ENCODE measurements at places on chromosomes 1 and 21.
A peak's percentile ranks its signal among the peaks of the same experiment; 100 is the strongest.

- no peak for DNase-seq
Observed at GRCh38 chr1:223720971-223721591, 8.7 kb downstream of the CAPN2 start.

- DNase-seq = no peak
Observed at GRCh38 chr1:184615301-184615700, 139.4 kb downstream of the EDEM3 start.

DNA sequence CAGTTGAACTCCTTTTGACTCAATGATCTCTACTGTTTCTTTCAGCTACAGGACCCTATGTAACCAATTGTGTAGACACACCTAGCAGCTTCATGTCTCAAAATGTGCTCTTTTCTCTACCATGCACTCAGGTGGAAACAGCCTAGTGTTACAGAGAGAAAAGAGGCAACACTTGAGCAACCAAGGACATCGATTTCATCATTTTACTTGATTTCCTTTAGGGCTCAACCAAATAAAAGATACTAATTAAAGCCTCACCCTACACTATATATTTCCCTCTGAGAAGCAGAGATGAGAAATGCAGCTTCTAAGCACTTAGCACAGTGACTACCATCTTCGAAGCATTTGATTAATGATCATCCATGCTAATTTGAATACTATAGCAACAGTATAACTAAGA lies 55.1 kb downstream of the PTGER3 start:
- no peak for DNase-seq

- DNase-seq = no peak
Observed at GRCh38 chr1:29805896-29806160, 569.5 kb downstream of the PTPRU start.

- DNase-seq = peak; percentile 13
Observed at GRCh38 chr1:66446261-66447001, 87.5 kb upstream of the SGIP1 start.

GRCh38 chr21:27569831-27570230 lies 602.9 kb upstream of the ADAMTS5 start:
- DNase-seq = no peak

GRCh38 chr1:244341455-244342450 lies 110.0 kb downstream of the ADSS2 start:
- peak; percentile 17 for DNase-seq

DNA sequence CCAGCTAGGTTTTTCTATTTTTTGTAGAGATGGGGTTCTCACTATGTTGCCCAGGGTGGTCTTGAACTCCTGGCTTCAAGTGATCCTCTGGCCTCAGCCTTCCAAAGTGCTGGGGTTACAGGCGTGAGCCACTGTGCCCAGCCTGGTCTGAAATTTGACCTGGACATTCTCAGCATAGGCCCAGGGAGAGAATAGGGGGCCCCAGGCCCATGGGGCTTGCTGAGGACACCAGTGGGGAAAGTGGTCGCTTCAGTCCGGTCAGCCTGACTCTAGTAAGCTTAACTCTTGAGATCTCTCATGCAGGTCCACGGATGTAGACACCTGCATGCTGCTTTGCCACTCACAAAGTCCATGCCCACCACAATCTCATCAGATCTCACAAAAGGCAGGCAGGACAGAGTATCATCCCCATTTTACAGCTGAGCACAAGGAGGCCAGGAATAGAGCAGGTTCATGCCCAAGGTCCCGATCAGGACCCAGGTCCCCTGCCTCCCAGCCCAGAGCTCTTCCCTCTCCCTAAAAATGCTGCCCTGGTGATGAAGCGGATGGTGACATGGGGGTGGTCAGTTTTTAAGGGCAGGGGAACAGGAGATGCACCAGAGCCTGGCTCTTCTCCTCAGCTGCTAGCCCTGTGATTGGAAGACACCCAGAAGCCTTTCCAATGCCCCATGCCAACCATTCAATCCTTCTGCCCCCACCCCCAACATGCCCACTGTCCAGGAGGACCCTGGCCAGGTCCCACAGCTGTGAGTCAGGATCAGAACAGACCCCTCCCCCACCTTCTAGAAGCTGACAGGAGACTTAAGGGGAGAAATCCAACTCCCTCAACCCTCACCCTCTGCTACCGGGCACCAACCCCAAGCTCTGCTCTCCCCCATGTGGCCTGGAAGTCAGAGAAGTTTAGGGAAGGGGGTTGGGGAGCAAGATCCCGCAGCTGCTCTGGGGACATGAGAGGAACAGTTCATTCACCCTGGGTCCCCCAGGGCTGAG lies 1.8 kb downstream of the FHL3 start:
- DNase-seq = no peak

DNA sequence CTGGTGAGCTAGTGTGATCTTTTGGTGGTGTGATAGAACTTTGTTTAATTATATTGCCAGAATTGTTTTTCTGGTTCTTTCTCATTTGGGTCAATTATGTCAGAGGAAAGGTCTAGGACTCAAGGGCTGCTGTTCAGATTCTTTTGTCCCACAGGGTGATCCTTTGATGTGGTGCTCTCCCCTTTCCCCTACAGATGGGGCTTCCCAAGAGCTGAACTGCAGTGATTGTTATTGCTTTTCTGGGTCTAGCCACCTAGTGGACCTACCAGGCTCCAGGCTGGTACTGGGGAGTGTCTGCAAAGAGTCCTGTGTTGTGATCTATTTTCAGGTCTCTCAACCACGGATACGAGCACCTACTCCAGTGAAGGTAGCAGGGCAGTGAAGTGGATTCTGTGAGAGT lies 25.9 kb upstream of the CD84 start:
- no peak for DNase-seq

DNA sequence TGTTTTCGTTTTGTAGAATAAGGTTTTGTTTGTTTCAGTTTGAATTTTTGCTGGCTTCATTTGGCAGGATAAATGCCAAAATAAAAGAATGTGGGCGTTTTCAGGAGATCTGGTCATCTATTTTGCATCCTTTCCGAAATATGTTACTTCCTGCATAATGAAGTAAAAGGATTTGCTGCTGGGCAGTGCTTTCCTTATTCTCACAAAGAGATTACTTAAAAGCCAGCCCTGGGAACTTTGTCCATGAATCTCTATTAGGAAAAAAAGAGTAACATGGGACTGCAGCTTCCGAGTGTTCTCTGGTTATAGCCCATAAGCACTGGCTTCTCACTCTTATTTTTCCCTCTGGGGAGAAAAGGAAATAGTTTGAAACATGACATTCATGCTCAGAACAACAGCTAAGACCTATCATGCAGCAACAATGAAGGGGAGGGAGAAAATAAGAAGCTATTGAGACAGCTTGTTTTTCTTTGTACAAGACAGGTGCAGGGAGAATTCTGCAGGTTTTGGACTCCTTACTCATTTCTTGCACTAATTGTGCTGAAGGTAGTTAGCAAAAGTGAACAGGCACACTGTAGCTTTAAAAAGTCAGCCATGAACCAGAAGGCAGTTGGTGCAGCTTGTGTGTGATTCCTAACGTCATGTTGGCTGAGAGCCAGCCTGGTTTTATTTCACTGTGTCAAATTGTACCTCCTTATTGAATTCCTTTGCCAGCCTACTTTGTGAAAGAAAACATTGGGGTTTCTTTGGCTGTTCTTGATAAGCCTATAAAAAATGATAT lies at the start of gene SAMD13:
Gene SAMD13 (plus strand): TSS at position 705 of the 781 bp plus-strand sequence. CDS start 1,527 bp downstream, outside the sequence.
- peak; percentile 35 for DNase-seq

DNA sequence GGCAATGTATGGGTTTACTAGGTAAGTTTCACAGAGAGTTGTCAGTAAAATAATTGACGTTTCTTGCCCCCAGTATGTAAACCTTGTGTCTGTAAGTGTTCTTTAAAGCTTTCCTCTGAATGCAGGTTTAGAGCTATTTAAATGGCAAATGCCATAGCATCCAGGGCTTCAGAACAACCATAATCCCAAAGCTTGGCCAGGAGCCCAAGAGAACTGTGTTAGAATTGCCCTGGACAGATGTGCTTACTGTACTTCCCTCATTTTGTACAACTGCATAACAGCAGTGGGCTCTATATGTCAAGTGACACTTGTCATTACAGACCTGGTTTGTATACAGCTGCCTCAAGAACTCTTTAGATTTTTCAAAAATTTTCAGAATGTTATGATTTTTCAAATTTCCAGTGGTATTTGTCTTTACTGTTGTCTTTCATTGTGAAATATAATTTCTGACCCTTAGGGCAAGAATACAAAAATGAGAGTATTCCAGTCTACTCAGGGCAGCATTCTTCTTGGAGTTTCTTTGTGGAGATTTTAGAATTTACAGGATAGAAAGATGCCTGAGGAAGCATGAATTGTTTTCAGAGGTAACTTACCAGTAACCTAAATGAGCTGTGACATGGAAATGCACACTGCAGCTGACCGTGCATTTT lies 136.9 kb upstream of the L1TD1 start:
- DNase-seq = no peak

- DNase-seq = no peak
Observed at GRCh38 chr21:16176570-16176969, 446.8 kb downstream of the USP25 start.

DNA sequence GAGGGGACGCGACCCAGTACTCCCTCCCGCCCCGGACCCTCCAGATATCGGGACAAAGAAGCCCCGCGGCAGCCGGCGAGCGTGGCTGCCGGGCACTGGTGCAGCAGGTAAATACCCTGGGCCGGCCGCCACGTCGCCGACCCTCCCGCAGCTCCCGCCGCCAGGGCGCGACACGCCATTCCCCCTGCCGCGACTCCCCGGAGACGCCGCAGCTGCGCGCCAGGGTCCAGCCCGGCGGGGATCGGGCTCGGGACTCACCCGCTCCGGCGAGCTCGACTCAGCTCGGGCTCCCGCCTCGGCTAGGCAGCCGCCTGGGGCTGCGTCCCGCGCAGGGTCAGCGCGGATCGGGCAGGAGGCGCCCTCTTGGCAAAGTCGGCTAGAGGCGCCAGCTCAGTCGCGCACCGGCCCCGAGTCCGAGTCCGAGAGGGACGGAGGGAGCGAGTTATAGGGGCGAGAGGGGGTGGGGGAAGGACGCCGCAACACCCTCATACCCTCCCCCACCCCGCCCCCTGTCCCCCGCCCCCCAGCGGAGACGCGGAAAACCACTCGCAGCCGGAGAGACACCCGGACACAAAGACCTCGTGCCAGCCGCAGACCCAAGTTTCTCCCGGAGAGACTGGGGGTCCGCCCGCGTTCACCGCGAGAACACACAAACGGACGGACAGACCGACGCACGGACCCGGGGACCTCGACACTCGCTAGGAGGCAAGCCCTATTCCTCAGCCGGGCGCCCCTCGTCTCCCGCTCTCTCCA lies 985 bp downstream of the SYT6 start:
- DNase-seq = peak; percentile 23

- DNase-seq = no peak
Observed at GRCh38 chr1:13570924-13571323, 12.7 kb upstream of the PDPN start.

GRCh38 chr1:154328318-154329151 lies 3.2 kb downstream of the ATP8B2 start:
- DNase-seq = peak; percentile 94

DNA sequence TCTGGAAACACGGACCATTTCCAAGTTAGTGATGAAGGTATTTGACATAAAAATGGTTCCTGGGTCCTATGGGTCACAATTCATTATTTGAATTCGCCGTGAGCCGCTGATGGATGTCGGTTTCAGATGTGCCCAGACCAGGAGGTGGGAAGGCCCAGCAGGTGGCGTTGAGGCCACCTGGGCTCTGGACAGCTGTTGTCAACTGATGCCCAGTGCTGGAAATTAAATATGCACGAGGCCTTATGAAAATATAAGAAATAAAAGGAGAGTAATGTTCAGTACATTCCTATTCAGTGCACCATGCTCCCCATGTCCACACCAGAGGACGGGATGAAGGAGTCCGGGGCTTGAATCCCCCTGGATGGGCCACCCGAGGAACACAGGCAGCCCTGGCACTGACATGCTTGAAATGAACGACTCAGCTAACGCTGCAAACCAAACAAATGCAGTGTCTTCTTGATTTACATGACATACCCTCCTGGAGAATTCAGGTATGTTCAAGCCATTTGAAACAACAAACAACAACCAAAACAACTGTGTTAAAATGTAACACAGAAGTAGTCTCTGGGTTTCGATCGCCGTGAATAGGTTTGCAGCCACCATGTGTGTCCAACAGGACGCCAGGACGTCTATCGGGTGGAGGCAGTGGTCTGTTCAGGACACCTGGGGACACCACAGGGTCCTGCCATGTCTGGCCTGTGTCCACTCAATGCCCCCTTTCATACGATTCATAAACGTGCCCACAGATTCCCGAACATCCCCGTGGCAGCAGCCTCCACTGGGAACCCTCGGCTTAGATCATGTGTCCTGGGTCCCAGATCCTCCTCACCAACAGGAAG lies 6.1 kb downstream of the TFF3 start:
- DNase-seq = no peak

DNA sequence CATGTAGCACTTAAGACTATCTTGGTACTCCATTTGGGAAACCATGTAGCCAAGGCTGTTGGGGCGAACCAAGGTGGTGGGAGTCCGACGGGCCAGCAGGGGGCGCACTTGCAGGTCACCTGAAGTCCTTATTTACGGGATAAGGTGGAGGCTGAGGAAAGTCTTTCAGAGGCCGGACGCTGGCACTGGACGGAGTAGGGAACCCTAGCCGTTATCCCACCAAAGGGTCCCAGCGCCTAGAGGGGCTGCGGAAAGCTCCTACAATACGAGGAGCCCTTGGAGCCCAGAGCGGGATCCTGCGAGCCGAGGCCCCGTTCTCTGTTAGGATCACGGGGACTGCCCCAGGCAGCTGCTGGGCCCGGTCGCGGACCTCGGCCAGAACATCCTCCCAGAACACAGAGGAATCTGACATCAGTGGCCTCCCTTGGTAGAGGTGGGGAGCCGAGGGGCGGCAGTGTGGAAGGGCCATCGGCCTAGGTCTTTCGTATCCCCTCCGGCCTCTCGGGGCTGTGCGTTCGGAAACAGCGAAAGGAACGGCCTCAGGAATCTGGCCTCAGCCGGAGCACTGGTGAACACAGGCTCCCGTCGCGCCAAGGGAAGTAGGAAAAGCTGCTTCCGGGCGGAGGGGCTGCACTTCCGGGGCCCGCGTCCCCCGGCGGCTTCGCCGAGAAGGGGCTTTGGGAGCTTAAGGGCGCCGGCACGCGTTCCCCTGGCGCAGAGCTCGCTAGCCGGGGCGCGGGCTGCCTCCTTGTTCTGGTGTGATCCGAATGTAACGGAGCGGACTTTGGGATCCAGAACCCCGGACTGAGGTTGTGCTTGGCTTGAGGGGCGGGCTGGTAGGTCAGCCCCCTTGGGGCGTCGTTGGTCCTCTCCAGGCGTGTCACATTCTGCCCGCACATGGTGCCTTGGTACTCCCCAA lies 29.9 kb upstream of the RPTN start:
- DNase-seq = peak; percentile 76

DNA sequence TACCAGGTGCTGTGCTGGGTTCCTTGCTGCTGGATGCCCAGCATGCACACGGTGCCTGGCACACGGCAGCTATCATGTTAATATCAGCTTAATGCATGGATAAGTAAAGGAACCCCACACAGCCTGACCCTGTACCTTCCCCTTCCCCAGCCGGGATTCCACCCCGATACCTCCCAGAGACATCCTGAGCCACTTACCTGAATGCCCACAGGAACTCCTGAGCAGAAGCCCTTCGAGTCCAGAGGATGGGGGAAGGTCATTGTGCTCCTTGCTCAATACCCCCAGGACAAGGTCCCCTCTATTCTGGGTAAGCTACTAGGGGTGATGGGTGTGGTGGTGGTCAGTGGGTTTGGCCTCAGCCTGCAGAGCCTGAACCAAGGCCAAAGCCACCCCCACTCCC lies 1.4 kb downstream of the FAM131C start:
- no peak for DNase-seq

Data from activated naive CD8-positive, alpha-beta T cell treated with anti-CD3 and anti-CD28 coated beads for 36 hours (primary cell).